T-helper 2 cell treated with Interferon-gamma antibody and Interleukin-4, amounts not matched to agents 5 μg/mL and 100 μg/mL, for 36 hours (primary cell): ENCODE measurements at places on chromosomes 16 and 17.

DNA sequence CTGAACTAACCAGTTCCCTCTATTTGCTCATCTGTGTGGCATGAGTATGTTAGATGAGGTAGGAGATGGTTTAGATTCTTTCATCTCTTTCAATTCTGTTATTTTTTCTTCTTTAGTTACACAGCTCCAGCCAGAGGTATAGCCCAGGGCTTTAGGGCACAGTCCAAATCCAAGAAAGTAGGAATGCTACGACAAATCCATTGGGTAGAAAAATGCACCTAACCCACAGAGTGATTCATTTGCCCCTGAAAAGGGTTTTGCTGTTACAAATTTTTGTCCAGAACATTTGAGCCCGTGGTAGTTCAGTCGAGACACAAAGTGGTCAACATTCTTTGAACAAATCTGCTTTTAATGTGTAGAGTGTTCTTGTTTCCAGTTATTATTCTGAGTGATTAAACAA is 250.7 kb downstream of the HS3ST3A1 start:
- DNase-seq = no peak

- no peak for DNase-seq
These were observed 21.6 kb upstream of the TNRC6C start for GRCh38 chr17:77936881-77937280.

DNA sequence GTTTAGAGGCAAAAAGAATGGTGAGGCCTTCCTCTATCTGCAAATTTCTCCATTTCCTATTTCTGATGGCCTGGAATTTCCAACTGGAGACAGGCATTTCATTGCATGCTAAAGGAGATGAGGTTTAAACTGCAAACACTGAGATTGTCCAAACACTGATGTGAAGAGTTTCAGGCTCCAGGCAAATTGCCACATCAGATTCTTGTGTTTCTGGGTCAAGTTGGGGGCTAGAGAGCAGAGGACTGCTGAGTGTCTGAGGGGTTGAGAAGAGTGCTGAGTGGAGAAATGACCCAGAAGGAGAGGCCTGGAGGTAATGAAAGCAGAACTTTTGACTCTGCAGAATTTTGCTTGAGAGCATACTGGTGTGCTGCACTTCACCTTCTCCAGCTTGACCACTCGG is 216.7 kb upstream of the MPHOSPH6 start:
- DNase-seq = no peak

DNA sequence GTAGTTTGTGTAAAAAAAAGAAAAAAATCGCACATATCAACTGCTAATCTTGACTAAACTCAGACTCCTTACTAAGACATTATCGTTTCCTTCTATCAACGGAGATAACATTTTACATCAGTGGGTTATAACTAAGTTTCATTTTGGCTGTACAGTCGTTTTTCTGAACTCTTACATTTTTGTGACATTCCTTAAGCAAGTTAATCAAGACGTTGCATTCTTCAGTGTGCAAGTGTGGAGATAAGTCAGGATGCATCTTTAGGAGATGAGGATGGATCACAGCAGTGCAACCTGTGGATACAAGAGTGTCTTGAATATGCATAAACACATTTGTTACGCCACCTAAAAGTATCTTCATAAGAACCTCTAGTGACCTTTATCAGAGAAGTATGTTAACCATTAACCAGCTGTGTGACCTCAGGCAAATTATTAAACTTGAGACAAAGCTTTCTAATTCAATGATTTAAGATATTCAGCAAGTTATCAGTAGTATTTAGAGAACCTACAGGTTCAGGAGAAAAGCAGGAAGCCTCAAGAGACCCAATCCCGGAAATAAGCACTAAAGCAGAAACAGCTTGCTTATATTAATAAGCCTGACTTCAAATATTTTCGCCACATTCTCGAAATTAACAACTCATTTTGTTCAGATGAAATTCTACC is 9.4 kb downstream of the CMC2 start:
- DNase-seq = no peak

- no peak for DNase-seq
These were observed 25.5 kb downstream of the FOXK2 start for GRCh38 chr17:82545071-82545462.

DNA sequence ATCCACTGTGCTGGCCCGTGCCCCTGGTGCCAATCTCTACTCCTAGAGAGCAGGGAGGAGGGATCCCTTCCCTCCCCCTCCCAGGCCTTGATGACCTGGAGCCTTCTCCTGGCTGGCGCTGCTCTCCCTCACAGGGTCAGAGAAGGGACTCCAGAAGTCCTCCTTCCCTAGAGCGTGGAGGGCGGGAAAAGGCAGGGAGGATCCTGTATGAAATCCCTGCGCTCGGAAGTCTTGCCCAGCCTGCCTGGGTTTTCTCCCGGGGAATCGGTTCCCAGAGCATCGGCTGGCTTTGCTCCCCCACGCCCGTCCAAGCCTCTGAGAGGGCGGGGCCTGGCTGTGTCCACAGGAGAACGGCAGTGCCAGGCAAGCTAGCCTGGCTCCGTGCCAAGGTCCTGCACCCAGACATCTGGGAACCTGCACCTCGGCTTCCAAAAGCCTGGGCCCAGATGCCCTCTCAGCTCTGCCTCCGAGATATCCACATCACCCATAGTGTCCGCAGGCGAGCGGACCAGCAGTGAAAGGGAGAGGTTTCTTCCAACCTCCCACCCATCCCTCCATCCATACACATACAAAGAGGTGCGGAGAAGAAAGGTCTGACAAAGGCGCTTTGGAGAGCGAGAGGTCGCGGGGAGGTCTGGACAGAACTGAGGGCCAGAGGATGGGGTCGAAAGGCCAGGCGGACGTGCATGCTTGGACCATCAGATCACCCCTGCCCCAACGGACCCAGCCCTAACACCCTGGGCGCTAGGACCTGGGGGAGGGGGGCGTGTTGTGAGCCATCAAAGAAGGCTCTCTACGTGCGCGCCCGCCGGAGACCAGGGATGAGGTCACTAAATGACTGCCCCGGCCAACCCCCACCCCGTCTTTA is 1.1 kb downstream of the MPP2 start:
- no peak for DNase-seq
